ENCODE measurements at places on chromosomes 7 and 10. TPM values are rescaled to one million over a fixed set of nuclear protein-coding genes. Genes with fewer than 3 reads are reported as not detected.

GRCh38 chr10:123295644-123296043 lies 141.4 kb downstream of the BUB3 start:
- no peak for DNase-seq

DNA sequence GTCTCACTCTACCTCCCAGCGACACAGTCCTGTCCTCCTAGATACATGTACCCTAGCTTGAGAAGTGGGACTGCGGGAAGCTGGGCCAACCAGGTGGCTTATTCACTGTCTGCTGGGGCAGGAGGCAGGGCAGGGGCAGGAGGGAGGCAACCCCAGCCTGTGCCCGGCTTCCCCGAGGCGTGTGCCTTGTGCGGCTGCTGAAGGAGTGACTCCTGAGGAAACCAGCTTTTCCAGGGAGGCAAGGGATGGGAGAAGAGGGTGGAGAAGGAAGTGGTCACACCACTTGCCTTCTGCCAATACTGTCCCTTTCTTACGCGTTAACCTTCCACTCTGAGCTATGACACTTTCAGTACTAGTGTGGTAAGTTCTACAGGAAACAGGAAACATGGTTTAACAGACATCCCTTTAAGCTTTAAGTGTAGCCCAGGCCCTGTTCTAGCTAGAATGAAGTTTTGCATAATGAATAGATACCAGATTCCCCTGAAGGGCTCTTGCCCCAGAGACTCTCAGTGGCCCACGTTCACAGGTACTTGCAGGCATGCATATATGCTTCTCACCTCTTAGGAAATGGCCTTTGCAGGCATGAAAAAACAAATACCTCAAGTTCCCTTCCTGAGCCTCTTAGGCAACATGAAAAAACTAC lies 40.6 kb downstream of the SYPL1 start:
- peak; percentile 36 for DNase-seq

DNA sequence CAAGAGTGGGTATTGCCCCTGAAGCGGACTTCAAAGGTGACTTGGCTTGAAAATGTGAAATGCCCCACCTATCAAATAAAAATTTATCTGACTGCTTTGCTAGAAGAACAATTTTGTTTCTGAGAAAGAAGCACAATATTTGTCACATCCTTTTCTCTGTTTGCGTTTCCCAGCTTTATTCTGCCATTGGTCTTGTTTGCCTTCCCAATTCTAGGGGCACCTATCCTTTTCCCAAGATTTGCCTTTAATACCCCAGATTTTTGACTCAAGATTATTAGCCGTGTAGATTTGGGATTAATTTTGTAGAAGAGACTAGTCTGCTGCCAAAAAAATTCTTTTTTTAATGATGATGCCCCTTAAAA lies 110.2 kb upstream of the LRGUK start:
- DNase-seq, result no peak

DNA sequence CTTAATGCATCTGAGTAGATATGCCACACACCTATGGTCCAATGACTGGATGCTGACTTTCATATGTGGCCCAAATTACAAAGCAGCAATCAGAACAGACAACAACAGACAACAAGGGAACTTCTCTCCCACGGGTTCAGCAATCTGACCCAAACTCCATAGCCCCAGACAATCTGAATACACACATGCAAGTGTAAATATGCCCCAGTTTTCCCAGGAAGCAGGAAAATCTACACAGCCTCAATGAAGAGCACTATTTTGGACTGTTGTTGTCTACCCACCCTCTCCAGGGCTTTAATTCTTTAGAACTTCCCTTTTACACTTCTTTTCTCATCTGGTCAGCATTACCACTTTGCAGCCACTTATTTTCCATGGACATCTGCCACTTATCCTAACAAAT lies 2.0 kb upstream of the CCNY start:
- no peak for DNase-seq

DNA sequence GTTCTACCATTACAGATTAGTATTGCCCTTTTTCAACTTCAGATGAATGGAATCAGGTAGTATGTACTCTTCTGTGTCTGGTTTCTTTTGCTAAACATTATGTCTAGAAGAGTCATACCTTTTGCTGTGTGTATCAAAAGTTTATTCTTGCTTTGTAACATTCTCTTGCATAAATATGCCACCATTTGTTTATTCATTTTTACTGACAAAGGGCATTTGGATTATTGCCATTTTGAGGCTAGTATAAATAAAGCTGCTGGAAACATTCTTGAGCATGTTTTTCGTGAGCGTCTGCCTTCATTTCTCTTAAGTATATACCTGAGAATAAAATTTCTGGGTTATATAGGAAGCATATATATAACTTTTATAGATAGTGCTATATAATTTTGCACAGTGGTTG lies 121.7 kb upstream of the CSTF2T start:
- DNase-seq, result no peak

- DNase-seq, result no peak
These were observed 22.7 kb upstream of the EMX2 start for GRCh38 chr10:117519879-117520278.

- DNase-seq, result no peak
These were observed 85.9 kb upstream of the AGBL3 start for GRCh38 chr7:134900166-134900982.

The OSBPL3 gene
- total RNA-seq, result 21.1 TPM

The CLRN3 gene
- not detected for total RNA-seq

DNA sequence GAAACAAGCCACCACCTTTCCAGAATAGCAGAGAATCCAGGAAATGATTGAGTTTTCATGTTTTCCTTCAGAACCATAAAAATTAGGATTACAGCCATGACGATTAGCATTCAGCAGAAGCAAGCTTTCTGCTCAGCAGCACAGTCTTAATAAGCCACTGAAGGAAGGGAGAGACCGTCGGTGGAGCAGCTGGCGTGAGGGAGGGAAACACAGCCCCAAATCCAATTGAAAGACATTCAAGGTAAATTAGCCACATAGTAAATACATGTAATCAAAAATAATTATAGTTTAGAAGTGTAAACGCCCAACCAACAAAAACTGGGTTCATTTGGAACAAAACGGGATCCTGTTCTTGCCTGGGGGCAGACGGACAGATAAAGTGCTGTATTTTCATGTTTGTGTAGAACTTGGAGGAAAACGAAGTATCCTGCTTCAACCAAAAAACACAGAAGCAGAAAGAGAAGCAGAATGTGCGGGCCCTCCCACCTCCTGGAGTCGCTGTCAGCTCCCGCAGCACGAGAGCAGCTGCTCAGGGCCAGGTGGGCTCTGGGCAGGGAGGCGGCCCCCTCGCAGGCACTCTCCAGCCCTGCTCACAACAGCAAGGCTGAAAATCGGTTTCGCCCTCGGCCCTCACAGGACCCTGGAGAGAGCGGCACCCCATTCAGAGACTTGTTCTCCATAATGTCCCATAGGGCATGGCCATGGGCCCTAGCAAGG lies 84.9 kb downstream of the TCERG1L start:
- DNase-seq, result no peak

The HYAL4 gene
- not detected for total RNA-seq

The ZFYVE27 gene
- total RNA-seq, result 22.6 TPM

All from glomerular endothelial cell (primary cell).